KG1 (cell line): ENCODE measurements at places on chromosomes 2 and 18.

DNA sequence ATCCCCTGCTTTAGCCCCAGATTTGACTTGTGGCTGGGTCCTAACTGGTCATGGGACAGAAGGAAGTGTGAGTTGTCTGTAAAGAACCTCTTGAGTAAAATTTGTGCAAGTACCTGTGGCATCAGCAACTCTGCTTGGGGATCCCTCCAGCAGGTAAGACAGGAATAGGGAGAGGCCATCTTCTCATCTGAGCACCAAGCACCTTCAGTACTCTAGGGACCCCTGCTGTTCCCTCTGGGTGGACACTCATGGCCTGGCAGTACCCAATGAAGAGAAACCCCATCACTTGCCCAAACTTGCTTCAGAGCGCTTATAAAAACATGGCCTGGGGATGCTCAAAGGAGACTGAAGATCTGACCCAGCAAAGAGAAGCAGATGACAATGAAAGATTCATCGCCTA, 297.8 kb downstream of the SP3 start:
- no peak for DNase-seq

DNA sequence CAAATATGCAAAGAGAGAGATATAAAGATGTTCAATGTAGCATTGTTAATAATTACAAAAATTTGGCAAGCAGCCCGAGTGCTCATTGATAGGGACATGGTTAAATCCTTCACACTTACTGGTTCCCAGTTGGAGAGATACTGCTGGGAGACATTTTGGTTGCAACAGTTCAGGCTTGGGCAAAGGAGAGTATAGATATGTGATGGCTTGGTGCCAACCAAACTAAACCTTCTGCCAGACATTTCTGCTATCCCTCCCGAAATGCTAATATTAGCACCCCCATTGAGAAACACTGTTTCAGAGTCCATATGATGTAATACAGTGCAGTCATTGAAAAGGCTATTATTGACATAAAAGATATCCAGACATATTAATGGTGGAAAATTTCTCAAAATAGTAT, 11.5 kb downstream of the GEN1 start:
- DNase-seq, result no peak

- no peak for DNase-seq
These were observed 376 bp downstream of the NDUFA10 start for GRCh38 chr2:240024766-240025165.

DNA sequence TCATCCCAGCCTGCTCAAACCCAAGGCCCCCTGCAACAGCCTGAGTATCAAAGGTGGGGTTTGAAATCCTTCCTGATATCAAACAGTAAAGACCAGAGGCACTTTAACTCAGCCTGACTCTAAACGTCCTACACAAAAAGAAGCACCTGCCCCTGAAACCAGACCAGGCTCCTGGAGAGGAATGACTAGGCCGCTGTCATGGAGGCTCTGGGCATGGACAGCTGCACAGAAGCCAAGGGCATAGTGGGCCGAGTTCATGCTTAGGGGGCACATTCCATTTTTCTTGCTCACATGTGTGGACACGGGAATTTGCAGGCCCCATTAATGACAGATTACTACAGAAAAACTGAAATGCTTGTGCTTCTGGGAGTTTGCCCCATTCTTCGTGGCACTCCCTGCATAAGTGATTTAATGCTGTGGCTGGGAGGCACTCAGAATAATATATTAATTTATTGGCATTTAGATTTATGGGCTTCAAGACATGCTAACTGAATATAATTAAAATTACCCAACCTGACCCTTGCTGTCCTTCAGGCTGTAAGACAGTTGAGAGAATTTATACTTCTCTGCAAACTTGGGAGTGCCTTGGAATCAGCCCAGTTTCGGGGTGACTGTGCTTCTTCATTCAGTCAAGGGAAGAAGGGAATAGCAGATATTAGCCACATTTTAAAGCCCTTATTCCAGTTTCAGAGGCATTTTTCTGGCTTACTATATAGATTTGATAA, 105.5 kb downstream of the GYPC start:
- DNase-seq, result no peak
